ENCODE measurements at places on chromosomes 13 and 19.

- peak; percentile 37 for DNase-seq
Observed at GRCh38 chr19:29967623-29968022, 25.6 kb downstream of the URI1 start.

- peak; percentile 76 for DNase-seq
Observed at GRCh38 chr19:18419195-18419698, at the start of gene SSBP4. Gene SSBP4, plus strand, starts transcription at chr19:18419398. Its CDS starts 251 bp downstream, at chr19:18419649.

GRCh38 chr19:48842789-48843162 is 6.5 kb upstream of the HSD17B14 start:
- peak; percentile 36 for DNase-seq

DNA sequence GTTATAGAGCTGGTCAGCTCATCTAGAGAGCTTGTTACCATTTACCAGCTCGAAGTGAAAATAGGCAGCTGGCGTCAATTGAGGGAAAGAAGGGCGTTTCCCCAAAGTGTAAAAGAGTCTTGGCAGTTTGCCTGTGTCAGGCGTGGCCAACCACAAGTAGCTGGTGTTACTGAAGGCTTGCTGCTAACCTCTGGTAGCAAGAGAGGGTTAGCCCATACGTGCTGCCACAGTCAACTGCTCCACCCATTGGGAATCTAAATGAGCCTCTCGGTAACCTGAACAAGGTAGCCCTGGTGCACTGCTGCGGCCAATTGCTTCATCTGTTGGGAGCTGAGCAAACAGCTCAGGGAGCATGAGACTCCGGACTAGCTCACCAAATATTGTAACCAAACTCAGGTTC is 314.9 kb upstream of the SLITRK5 start:
- no peak for DNase-seq

DNA sequence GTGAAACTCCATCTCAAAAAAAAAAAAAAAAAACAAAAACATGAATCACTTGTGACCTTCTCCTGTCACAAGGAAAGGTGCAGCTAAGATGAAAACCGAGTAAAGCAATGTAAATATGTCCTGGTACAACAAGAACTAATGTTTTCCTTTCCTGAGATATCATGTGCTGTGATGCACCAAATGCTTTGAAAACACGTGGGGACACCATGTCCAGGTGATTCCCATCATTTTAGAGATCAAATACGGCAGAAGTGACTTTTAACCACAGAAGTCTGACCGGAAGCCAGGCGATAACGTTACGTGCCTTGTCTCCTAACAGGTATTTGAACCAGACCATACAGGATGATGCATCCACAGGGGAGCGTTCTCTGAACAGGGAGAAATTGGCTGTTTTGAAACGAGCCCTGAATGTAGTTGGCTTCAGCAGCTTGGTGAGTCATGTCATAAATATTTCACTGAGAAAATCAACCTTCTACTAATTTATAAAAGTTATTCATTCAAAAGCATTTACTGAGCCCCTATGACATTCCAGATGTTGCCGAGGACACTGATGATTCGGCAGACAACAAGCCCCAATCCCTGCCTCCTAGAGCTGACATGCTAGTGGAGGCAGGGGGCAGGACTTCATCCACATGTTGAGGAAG is 328.1 kb downstream of the MYO16 start:
- DNase-seq = peak; percentile 95
